ENCODE measurements at places on chromosomes 7 and 10.

- no peak for DNase-seq
Observed at GRCh38 chr10:69712342-69712741, 82.3 kb downstream of the FAM241B start.

DNA sequence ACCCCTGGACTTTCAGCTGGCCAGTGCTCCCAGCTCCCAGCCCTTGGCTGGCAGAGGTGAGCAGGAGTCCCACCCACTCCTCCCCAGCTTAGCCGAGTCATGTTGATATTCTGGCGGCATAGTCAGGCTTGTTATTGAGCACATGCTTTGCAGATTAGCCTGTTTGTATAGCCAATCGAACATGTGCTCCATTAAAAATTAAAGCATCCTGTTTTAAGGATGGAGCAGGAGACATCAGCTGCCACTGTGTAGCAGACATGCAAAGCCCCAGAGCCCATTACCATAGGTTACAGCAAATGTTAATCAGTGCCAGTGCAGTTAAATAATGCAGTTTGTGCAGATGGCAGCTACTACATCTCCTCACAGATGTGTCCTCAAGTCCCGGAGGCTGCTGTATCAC lies 574.6 kb upstream of the GALNT17 start:
- no peak for DNase-seq

GRCh38 chr7:5689118-5689517 lies 92.3 kb downstream of the RNF216 start:
- peak; percentile 37 for DNase-seq

DNA sequence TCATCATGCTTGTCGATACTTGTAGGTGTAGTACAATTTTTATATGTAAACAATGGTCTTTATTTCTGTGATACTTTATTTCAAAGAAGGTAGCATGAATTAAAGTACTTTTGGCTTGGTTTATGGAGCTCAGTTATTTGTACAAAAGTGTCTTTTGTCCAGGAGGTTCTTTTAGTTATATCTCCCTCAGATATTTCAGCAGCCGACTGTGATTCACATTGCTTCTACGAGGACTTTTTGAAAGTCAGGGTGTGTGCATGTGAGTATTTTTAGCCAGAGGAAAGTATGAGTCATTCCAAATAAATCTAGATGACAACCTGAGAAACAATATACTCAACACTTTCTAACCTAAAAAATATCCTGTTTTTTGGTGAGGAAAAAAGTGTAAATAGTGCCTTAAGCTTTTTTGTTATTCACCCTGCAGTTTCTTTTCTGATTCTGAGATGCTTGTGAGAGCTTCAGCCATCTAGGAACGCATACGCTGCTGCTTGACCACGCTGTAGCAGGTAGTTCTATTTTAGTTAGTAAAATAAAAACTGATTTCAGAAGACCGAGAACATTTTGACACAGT lies 595 bp upstream of the SUN1 start:
- DNase-seq = no peak

DNA sequence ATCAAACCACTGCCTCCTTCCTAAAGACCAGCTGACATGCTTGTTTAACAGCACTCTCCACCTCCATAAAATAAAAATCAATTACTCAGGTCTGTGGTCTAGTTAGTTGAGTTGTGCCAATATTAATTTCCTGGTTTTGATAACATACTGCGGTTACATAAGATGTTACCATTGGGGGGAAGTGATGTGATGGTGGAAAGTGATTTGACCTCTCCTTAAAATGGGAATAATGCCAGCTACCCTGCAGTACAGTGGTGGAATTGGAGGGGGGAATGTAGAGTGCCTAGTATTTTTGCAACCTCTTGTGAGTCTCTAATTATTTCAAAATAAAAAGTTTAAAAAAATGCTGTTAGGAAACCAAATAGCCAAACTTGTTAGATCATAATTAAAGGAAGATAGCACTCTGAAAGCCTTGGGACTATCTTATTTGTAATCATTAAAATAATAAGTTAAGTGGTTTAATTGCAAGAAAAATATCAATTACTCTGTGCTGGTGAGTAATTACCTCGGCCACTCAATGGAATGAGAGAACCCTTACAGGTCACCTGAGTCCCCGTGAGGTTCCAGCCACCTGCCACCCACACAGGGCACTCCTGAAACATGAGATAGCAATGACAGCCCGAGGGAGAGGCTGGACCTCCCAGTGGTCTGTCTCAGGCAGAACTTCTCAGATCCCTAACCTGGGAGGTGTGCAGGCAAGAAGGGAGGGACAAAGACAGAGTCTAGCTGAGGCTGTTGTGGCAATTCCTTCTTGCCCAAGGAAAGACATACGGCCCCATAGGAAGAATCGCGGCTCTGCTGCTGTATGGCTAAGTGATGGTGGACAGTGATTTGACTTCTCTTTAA lies 94.1 kb downstream of the SH3PXD2A start:
- no peak for DNase-seq

DNA sequence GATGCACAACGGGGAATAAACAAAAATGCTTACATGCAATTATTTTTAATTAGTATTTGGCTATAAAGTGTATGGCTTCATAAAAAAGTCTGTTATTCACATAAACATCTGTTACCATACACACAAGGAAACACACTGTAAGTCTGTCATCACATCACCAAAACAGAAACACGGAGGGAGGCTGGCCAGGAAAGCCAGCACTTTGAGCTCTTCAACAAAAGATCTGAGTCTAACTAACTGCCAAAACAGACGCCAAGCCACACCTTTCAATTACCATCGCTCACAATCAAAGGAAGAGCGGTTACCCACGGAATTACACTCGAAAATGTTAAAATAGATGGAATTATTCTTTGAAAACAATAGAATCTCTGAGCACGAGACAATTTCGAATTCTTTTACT lies 49.2 kb upstream of the MGMT start:
- DNase-seq = no peak

DNA sequence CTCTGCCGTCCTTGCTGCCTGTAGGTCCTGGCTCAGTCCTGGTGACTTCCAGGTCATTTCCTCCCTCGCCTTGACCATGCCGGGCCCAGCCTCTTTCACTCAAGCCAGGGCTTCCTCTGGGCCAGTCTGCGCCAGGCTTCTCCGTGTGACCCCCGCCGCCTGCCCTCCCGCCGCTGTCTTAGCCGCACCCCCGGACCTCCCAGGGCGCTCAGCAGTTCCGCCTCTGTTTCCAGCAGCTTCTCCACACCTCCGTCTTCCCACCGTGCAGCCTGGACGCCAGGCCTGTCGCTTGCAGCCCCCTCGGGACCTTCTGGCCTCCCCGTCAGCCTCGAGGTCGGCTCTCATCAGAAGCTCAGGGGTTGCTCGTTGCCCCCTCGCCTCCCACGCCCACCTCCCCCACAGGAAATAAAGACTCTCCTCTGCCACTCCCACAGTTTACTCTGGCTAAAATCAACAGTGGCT lies 123.0 kb upstream of the FZD8 start:
- no peak for DNase-seq

GRCh38 chr10:113527211-113527906 lies 25.5 kb upstream of the HABP2 start:
- no peak for DNase-seq

DNA sequence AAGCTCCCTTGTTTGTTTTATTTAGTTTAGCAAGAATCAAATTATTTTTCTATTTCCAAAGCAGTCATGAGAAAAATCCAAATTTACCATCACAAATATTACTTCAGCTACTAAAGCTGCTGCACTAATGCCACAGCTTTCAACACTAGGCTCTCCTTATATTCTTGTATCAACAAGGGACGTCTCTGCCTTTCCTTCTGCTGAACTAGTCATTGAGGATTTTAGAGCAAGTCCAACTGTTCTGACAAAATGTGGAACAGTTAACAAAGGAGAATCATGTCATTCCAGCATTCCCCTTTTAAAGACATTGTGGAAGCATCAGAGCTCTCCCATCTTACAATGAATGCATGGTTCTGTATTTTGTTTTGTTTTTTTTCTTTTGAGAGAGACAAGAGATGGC lies 28.6 kb downstream of the FAM13C start:
- no peak for DNase-seq

DNA sequence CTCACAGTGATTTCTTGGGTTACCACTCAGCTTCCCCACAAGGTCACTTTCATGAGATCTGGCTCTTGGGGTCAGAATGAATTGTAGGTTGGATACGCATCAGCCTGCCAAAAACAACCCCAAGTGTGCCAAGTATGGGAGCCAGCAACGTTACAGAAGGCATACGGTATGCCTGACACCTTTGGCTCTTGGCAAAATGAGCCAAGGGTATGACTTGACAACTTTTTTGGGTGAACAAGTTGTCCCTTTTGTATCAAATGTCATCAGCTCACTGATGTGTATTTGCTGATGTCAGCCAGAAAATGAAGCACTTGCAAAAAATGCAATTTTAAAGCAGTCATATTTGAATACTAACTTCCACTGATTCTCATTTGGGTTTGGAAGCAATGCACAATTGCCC lies 168.4 kb downstream of the CACNB2 start:
- no peak for DNase-seq

GRCh38 chr10:70115948-70116682 lies 16.5 kb downstream of the AIFM2 start:
- peak; percentile 33 for DNase-seq

DNA sequence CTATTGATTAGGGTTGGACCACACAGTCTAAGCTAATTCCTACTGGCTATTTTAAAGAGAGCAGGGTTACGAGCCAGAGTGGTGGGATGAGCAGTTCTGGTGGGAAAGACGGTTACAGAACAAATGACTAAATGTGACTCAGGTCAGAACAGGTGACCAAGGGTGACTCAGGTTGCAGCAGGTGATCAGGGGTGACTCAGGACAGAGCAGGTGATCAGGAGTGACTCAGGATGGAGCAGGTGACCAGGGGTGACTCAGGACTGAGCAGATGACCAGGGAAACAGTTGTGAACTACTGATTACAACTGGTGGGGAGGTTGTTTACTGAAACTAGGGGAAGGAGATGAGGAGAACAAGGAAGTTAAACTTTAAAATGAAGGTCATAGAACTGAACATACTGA lies 366.3 kb downstream of the ABCA13 start:
- no peak for DNase-seq

GRCh38 chr10:99248824-99249223 lies 13.2 kb upstream of the HPSE2 start:
- DNase-seq = no peak

- no peak for DNase-seq
Observed at GRCh38 chr10:48531486-48531885, 73.4 kb downstream of the ARHGAP22 start.

DNA sequence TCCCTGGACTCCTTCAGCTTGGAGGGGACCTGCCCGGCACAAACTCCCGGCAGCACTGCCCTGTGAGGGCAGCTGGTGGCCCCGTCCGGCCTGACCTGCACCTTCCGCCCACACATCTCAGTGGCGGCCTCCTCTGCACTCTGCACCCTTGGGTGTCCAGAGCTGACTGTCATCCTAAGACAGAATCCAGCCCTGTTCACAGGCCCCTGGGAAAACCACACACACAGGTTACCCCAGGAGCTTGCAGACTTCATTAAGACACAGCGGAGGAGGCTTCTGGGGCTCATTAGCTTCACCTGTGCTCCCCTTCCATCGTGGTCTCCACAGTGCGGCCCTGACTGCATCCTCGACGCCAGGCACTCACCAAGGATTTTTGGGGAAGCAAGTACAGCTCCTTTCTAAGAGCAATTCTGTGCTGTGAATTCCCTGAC lies 51.5 kb upstream of the SHH start:
- DNase-seq = no peak

- DNase-seq = no peak
Observed at GRCh38 chr10:47347303-47347675, 874 bp upstream of the RBP3 start.

GRCh38 chr7:6203381-6203780 lies 69.0 kb downstream of the CYTH3 start:
- no peak for DNase-seq

DNA sequence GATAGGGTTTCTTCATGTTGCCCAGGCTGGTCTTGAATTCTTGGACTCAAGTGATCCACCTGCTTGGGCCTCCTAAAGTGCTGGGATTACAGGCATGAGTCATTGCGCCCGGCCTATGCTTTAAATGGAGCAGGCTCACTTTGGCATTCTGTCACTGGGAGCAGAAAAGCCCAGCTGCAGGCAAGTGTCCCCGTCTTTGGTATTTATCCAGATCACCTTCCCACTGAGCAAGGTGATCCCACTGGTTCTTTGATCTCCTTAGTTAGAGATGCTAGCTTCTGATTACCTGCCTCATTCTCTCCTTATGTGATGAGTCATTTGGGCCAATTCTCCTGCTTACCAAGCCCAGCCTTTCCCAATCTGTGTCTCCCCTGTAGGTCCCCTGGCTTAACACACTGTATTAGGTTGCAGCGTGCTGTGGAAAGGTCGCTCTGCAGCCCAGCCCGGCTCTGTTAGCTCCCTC lies 39.3 kb downstream of the SPDYE5 start:
- no peak for DNase-seq

GRCh38 chr7:7443806-7444350 lies 91.8 kb downstream of the COL28A1 start:
- no peak for DNase-seq

DNA sequence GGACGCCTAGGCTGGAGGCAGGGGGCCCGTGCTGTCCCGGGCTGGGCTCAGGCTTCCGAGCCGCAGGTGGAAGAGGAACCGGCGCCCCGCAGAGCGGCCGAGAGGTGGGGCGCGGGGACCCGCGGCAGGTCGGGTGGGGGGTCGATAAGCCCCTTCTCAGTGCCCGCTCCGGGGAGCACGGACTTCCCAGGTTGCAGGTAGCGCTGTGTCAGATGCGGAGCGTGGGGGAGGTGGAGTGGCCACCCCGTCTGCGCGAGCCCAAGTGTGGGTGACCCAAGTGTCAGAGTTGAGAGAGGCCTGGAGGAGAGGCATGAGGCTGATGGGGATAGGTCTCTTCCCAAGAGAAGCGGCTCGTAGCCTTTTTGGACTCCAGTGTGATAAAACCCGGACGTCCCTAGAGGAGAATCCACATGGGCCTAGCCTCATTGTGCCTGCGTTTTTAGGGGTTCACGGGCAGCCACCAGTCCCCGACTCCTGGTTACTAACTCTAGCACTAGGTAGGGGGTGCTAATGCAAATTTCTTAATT lies 580 bp downstream of the EEPD1 start:
- DNase-seq = peak; percentile 22

GRCh38 chr7:148662646-148663045 lies 36.1 kb upstream of the CUL1 start:
- DNase-seq = no peak

GRCh38 chr7:85022064-85022697 lies 164.7 kb downstream of the SEMA3D start:
- no peak for DNase-seq

DNA sequence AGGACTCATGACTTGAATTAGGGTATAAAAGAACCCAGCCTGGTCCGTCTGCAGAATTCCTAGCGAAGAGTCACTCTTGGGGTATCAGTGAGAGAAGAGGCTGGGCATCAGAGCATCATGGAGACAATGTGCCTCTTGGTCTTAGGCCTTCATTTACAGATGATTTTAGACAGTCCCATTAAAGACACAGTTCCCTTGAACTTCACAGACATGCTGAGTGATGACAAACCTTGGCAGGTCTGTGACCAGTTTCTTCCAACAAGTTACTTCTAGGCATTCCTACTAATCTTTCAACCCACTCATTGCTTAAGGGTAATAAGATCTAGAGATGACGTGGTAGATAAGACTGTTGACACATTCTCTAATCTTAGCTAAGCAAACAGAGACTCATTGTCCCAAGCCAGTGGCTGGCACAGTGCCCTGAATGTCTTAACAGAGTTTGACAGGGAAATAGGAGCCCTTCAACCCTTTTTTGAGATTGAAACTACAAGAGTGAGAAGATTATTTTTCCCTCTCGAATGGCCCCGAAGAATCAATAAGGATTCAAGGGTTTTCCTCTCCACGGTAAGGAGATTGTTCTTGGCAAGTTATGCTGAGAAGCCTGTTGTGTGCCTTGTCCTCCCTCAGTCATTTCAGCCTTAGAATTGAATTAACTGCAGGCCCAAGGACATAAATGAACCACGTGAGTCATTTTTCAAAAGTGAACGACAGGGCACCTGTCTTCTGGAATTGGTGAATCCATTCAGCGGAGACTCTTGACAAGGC lies 281.1 kb downstream of the CCDC3 start:
- DNase-seq = no peak
